ENCODE measurements at places on chromosomes 11 and 22.

DNA sequence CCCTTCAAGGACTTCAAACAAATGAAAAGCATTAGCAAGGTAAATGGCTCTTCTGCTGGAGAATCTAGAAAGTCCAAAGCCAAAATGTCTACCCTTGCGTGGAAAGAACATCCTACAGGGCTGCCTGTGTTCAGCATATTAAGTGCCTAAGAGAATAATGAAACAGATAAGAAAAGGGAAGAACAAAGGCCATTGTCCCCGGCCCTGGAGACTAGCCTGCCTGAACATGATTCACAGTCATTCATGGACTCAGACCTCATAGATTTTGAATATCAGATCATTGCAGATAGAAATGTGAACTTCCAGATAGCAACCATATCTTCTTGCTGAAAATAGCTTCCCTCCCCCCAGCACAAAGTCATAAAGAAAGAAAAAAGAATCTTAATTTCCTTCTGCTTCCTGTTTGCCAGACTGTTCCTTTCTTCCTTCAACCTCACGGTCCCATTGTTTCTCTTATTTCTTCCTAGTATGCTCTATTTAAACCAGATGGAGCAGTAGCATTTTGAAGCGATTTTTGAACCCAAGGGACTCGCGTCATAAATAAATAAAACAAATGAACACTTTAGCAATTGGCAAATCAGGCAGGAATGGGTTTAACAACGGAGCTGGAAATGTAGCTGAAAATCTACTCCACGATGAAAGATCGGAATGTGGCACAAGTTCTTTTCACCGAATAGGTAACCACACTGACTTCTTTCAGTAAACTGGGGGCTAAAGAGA is 408.2 kb upstream of the CCDC90B start:
- no peak for DNase-seq

DNA sequence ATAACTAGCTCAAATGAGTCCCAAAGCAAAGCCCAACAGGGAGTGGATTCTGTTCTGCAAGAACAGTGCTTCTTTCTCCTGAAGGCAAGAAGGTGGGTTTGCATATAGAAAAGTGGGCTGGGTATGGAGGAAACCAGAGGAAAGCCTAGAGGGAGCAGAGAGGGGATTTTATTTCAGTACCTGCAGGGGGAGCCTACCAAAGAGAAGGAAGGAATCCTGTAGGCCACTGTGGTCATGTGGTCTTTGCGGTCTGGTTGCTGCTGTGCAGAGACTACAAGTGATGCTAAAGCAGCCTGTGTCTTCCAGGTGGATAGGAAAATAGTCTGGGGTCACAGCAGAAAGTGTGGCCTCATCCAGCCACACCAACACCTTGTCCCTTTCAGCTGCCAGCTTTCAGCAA is 33.2 kb upstream of the ZBTB16 start:
- DNase-seq, result no peak

- DNase-seq, result no peak
These were observed 89.1 kb downstream of the BBOX1 start for GRCh38 chr11:27129686-27130085.

GRCh38 chr11:119547511-119547910 is 124.5 kb upstream of the THY1 start:
- no peak for DNase-seq

DNA sequence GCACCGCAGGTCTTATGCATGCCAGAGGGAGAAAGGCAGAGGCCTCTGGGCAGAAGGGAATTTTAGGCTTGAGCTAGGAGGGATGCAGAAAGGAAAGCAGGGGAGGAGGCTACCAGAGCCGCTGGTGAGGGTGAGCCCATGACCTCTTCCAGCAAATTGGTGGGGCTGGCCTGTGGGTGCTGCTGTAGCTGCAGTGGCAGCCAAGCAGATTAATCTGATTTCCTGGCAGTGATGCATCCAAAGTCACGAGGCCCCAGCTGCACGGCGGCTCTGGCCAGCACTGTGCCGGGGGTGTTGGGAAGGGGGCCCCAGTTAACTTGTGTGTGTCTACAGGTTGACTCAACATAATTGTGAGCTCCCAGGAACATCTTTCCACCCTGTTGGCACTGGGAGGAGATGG is 41.4 kb upstream of the B3GAT1 start:
- DNase-seq, result no peak

DNA sequence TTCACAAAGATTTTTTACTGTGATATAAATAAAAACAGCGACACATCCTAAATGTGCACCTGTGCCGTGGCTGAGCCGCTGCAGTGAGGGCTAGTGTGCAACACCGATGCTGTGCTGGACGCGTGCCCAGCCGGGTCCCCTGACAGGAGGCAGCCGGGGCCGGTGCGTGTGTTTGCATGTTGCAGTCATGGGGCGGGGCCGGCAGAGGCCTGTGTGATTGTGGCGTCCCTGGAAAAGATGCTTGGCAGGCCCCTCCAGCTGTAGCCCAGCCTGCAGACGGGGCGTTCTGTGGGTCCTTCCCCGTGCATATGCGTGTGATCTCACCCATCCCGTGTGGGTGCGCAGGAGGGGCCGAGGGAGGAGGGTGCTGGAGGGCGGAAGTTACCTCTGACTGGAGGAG is 30.6 kb downstream of the MUC6 start:
- no peak for DNase-seq

- no peak for DNase-seq
These were observed 32.2 kb upstream of the WNT11 start for GRCh38 chr11:76238551-76238950.

DNA sequence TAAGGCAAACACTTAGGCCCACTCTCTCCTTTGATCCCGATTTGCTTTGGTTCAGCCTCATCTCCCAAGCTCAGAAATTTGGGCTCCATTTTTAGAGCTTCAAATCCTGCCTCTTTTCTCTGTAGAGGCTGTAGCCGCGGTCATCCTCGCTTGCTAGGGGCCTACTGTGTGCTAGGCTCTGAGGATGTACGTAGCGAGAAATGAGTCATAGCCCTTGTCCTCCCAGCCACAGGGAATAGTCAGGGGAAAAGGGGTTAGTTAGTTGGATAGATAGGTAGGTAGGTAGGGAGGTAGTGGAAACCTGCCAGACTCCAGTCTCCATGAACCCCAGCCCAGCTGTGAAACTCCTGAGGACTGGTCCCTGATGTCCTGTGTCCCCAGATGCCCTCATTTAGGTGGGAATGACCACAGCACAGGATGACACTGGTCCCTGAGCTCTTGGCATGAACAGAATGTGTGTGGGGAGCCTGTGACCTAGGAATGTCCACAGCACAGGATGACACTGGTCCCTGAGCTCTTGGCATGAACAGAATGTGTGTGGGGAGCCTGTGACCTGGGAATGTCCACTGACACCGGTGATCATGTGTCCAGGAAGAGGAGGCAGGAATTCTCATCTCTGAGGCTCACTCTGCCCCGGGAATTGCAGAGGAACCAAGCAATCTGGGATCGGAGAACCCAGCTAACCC is 21.4 kb upstream of the HMOX1 start:
- DNase-seq, result no peak

DNA sequence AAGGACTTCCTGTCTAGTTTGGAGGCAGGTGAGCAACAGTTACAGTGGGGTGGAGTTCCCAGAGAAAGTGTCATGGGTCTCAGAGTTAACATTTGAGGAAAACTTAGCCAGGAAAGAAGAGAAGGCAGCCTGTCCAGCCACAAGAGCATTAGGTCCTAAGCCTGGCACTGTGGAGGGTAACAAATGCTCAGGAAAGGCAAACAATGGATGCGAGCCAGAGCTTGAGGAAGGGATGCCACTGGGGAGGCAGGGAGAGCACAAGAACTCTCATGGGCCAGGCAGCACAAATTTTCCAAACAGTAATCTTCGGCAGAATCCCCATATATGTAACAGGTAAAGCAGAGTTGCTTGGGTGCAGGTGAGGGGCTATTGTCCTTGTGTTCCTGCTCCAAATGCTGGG is 8.0 kb upstream of the SERPIND1 start:
- no peak for DNase-seq

DNA sequence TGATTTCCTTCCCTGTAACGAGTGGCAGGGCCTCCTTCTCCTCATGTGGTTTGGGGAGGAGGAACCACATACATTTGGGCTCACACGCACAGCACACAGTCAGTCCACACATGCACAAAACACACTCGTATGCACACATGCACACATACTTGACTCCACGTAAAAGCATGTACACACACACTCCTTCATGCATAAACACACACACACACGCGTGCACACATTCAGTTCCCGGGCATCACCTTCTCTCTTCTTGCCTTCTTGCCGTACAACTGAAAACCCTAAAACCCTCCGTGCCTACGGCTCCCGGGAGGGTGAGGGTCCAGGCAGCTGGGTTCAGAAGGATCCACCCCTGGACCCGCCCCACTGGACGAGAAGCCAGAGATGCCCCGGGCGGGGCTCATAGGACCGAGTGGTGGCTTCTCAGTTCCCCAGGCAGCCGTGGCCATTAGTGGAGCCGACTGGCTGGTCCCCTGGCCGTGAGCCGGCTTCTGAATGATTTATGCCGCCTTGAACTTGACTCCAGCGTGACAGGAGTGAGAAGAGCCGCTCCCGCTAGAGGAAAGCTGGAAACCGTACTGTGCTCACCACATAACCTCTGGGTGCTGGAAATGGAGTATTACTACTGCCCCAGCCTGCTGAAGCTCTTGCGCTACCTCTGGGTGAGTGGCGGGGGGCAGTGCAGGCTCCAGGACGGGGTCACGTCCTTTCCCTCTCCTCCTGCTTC is 117.4 kb downstream of the KIAA1671 start:
- no peak for DNase-seq
